CD4-positive, alpha-beta T cell treated with Interferon gamma for 1 hour (primary cell): ENCODE measurements at places on chromosomes 2 and 18.

DNA sequence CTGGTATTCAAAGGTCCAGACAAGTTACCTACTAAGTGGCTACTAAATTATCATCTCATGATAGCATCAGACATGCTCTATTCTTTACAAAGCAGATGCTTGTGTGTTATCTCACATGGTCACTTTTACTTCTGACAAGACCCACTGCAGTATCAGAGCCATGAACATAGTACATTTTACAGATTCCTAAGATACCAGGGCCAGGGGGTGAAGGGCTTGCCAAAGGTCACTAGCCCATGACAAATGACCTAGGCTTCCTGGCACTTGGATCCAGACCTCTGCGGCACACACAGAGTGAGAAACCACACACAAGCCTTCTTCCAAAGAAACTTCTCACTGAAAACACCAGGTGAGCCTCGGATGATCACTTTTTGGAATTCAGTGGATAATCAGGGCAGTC, 446.8 kb downstream of the EIPR1 start:
- DNase-seq: no peak

DNA sequence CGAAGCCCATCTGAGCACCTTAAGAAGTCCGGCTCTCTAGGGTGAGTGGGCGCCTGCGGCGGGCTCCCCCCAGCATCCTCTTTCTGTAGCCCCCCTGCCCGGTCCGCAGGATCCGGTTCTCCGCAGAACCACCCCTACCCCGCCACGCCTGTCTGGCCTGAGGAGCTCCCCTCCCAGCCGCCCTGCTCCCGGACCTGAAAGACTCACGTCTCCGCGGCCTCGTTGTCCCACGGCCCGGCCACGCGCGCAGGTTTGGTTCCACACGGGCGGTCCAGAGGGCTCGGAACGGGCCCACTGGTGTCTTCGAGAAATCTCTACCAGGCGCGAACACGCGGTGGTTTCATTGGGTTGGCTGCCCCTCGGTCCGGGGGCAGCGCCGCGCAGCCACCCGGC, 237 bp downstream of the SLC39A6 start:
- DNase-seq: no peak

GRCh38 chr18:55269622-55270021, 310.4 kb upstream of the CCDC68 start:
- DNase-seq: no peak

DNA sequence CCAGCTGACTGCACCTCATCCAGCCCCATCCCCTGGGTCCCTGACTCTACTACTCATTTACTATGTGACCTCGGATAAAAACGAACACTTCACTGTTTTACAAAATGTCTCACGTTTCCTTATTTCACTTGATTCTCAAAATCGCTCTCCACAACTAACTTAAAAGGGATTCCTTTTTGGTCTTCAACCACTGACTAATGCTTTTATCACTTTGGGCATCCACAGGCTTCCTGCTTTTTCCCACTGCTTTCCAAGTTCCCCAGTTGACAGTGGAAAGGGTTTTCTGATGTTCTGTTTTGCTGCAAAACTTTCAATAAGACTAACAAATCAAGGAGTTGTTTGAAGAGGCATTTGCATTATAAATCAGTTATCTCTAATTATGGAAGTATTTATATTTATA, 24.1 kb downstream of the EIF2AK3 start:
- no peak for DNase-seq

GRCh38 chr18:1294229-1294628, 389.6 kb downstream of the ADCYAP1 start:
- no peak for DNase-seq

DNA sequence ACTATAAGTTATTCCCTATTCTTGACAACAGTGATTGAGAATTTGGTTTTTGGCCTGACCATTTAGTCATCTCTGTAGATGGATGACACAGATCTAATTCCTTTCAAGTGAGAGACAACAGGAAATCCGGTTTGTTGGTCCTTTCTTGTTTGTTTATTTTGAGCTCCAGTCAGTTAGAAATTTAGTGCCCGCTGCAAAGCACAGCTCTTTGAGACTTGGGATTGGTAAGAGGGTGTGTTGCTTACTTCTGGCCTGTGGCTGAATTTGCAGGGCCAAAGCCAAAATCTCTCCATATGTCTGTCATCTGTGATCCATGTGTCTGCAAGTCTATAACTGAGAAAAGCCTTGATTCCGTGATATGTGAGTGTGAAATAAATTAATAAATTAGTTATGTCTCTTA, 74.3 kb downstream of the BIN1 start:
- DNase-seq: no peak

DNA sequence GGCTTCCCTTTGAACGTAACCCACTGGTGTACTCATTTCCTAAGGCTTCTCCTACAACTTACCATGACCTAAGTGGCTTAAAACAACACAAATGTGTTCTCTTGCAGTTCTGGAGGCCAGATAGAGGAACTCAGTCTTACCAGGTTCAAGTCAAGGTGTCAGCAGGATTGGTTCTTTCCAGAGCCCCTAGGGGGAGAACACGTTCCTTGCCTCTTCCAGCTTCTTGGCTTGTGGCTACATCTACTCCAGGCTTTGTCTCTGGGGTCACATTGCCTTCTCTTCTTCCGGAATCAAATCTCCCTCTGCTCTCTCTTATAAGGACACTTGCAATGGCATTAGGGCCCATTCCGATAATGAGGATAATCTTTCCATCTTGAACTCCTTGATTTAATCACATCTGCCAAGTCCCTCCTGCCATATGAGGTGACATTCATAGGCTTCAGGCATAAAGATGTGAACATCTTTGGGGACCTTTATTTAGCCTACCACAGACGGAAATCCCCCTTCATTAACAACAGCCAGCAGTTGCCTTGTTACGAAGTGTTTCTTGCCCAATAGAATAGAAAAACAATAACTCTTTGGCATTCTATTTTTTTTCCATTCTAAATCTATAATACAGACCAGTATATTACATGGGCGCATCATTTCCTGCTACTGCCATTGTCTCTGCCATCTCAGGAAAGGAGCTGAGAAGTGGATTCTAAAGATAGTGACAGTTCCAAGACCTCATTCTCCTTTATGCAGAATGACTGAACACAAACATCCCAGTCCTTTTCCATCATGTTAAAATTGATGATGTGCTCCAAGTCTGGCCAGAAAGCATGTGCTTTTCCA, 362.0 kb downstream of the ZNF521 start:
- no peak for DNase-seq

DNA sequence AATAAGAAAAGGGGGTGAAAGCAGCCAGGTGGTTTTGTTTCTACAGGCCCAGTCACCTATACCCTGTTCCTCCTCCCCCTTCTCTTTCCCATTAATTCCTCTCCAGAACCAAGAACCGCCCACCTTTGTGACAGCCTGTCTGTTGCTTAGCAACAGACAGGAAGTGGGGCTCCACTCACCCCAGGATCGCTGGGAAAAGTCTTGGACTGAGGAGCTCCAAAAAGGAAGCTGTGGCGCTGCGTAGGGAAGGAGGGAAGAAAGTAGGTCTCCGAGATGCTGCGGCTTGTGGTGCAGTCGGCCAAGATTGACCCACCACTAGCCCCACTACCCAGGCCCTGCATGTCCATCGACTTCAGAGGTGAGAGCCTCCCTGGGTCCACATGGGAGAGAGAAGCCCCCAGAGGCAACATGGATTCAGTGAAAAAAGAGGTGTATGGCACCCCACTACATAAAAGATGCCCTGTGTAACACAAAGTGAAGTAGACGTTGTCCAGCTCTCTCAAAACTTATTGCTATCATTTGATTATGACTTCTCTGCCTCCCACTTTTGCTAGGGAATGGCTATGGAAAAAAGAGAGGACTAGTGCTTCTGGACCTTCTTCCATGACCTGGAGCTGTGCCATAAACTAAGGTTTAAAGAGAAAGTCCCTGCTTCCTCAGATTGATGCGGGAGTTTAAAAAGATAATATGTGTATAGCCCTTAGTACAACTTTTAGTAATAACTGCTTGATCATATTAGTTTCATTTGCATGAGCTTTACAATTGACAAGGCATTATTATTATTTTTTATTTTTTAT, at the start of gene FER1L5:
TSS of gene FER1L5 (plus strand) at position 201 of the 797 bp plus-strand sequence. CDS start at position 274, 73 bp downstream.
- no peak for DNase-seq

DNA sequence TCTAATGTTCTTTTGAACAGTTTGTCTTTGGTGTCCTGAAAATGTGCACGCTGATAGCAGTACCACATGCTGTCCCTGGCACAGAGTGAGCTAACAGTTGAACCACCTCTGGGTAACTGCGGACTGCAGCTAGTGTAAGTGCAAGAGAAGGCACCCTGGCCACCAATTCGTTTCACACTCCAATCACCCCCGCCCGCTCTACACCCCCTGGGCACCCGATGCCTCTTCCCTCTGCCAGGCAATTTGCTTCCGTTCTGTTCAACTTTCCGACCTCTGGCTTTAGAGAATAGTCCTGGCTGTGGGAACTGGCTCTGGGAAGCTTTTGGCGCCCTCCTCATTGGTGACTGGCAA, 1.4 kb downstream of the DOCK10 start:
- DNase-seq: peak; percentile 20

DNA sequence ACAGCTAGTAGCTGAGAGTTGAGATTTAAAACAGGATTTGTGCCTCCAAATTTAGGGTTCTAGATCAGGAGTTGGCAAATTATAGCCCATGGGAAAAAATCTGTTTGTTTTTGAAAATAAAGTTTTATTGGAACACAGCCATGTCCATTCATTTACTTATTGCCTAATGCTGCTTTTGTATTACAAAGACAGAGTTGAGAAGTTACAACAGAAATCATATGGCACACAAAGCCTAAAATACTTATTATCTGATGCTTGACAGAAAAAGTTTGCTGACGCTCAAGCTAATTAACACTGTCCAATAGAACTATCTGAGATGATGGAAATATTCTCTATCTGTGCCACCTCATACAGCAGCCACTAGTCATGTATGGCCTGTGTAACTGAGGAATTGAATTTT, 229.1 kb upstream of the RASGRP3 start:
- no peak for DNase-seq

DNA sequence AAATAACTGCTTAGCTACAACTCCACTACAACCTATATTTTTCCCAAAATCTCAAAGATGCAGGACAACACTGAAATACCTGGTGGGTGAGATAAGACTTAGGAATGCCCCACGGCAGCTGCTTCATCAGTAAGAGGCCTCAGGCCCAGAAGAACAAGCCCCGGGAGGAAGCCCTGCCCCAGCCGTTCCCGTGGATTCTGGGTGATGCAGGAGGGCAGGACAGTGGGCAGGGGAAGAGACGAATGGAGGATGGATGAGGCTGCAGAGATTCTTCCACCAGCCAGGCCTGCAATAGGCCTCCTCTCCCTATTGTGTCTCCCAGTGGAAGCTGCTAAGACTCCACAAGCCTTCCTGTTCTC, 197.9 kb upstream of the HDAC4 start:
- DNase-seq: no peak
